ENCODE measurements at places on chromosomes 7 and 10.

DNA sequence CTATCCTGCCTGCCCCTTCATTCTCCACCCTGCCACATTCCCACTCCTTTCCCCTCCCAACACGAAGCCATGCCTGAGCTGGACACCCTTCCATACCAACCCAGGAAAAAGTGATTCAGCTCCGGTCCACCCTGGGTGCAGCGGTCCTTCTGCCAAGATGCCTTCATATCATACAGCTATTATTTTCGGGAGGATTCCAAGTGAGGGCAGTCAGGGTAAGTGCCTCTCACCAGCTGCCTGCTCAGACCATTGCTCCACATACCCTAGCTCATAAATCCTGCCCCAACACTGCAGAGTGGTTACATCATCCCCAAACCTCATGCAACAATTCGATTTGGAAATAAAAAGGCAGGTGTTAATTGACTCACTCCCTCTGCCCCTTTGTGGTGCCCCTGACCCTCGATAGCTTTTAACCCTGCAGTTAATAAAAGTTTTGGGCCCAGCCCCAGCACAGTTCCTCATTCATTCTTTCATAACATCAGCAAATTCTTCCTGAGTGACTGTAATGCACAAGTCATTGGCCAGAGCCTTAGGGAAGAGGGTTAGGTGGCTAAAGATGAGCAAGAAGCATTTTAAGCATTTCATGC lies 42.6 kb downstream of the ZNF503 start:
- no peak for DNase-seq

- no peak for DNase-seq
These were observed 70.7 kb upstream of the HECW1 start for GRCh38 chr7:43041724-43042123.

DNA sequence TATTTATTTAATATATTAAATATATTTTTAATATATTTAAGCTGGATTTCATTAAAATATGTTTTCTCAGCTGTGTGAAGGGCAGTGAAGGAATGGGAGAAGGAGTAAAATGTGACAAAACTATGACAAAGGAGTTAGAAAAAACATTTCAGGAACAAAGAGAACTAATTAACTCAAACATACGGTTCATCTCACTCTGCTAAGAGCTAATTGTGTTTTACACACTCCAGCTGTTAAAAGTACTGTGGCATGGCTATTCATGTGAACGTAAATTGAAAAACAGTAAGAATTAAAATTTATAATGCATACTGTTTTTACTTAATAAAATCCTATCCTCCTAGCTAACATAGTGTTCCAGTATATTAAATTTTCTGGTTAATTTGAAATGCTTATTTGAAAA lies 262.5 kb upstream of the GNAI1 start:
- DNase-seq: no peak

- no peak for DNase-seq
These were observed at the start of gene HHEX for GRCh38 chr10:92689663-92690210. HHEX (plus strand) TSS chr10:92689955; CDS start chr10:92689987, 32 bp downstream.

- DNase-seq: no peak
These were observed 468.4 kb upstream of the SEMA3D start for GRCh38 chr7:85655252-85655651.

DNA sequence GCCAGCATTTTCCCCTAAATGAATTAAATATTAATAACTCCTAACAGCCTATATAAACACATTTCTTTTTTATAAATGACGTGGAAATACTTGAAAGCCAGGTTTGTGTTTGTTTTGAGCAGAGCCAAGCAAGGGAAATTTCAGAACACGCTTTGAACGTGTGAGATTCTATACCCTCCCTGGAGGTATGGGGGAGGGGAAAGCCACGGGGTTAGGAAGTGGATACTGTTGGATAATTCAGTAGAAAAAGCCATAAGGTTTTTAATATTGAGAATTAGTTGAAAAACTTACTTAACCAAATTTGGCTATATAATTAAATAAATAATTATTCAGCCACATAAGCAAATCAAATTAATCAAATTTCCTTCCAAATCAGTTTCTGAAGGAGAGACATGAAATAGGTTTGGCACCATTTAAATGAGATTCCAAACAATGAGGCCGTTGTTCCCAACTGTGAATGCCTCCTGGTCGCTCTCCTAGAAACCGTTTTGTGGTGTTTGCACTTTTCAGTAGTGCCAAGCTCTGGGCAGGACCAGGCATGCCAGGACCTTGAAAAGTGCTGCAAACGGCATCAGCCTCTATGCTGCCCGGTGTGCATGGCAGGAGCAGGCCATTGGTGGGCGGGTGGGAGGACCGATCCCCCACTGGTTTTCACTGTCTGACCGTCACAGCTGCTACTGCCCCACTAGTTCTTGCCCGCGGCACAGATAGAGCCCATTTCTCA lies 88.1 kb downstream of the SEPTIN14 start:
- DNase-seq: no peak

DNA sequence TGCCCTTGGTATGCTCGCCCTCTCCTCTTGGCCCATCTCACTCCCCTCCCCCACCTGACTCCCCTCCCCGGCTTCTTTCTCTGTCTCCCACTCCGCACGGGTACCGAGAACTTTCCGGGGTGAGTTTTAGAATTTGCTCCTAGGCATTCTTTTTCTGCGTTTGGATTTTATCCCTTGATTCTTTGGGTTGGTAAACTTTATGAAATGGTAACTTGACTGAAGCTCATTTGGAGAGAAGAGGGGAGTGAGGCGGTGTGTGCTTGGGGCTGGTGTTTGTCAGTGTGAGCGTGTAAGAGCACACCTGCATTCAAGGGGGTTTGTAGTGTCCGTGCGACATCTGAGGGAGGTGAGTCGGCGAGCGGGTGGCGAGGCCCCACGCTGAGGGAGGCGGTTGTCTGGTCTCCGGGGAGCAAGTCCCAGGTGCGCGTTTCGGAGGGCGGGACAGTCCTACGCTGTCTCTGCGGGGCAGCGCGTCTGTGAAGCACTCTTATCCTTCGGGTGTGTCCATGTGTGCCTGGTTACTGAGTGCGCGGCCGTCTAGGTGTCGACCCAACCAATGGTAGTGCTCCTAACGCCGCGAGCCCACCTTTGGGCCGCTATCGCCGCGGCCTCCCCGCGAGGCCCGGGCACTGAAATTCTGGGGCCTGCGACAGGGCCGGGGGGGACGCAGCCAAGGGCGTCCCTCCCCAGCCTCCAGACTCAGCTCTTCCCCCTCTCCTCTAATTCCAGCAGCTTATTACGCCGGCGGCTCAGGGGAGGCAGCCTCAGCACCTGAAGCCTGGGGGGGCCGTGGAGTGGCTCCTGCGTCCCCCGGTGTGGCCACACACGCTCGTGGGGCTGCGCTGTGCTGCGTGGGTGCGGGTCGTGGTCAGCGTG lies 2.6 kb upstream of the ZNF503 start:
- no peak for DNase-seq

- no peak for DNase-seq
These were observed 175.3 kb downstream of the MDFIC start for GRCh38 chr7:115097175-115097671.

GRCh38 chr10:128883231-128884032 lies 583.6 kb upstream of the MGMT start:
- DNase-seq: no peak

DNA sequence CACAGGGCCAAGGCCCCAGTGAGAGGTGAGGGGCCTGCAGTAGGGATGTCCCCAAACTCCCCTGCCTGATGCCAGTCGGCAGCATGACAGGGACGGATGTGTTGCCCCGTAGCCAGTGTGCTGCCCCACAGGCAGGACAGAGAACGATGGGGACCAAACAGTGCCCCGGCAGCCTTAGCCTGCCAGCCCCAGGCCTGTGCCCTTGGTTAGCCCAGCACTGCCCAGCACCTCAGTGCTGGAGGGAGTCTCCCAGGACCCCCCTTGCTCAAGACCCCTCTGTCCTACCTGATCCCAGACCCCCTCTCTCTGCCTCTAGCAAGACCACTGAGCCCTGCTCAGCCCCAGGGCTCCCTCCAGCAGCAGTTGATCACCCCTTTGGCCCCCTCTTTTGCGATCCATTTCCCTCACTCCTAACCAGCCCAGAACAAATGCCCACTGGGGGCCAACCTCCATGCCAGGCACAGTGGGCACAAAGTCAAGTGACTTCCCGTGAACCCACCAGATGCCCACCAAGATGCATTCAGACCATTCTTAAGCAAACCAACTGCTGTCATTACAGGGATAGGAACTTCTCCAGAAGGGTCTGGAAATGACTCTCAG lies 34.0 kb downstream of the OAT start:
- DNase-seq: no peak

DNA sequence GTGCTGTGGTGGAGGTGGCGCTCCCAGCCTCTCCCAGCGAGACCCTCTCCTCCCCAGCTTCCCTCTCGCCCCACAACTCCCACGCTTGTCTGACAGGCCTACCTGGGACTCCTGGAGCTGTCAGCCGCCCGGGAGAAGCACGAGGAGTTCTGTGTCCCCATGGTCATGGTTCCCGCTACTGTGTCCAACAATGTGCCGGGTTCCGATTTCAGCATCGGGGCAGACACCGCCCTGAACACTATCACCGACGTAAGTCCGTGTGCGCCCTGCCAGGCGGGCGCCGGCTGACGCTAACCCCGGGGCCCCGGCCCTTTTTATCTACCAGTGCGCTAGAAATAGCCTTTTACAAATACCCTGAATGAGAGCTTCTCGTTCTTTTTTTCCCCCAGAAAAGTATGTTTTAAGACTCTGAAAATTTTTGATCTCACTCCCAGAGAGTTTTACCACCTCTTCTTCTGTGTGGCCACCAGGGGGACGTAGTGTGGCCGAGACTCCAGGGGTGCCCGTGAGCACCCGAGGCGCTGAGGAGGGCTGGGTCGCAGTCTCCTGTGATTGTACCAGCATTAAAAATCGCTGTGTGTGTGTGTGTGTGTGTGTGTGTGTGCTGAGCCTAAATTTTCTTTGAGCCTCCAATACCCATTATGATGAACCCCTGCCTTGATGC lies 52.6 kb downstream of the PFKP start:
- no peak for DNase-seq

GRCh38 chr7:133025056-133025455 lies 56.8 kb downstream of the CHCHD3 start:
- DNase-seq: no peak

- no peak for DNase-seq
These were observed 2.7 kb upstream of the PPP2R2D start for GRCh38 chr10:131898061-131898460.

DNA sequence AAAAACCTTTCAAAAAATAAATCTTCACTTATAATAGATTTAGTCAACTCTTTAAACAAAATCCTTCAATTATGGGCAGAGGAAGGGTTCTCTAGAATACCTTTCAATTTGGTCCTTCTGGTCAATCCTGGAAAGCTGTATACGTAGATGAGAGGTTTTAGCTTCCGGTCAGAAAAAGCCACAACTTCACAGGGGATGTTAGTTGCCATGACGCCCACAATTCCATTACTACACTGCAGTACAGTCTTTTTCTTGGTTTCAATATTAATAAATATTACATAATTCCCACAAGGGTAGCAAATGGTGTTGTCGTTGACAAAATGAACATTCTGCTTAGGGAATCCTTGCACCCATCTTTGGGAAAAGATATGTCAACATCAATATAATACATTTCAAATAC lies 1.7 kb downstream of the CFAP43 start:
- DNase-seq: no peak

- no peak for DNase-seq
These were observed 6.7 kb upstream of the OTUD1 start for GRCh38 chr10:23432166-23432565.

DNA sequence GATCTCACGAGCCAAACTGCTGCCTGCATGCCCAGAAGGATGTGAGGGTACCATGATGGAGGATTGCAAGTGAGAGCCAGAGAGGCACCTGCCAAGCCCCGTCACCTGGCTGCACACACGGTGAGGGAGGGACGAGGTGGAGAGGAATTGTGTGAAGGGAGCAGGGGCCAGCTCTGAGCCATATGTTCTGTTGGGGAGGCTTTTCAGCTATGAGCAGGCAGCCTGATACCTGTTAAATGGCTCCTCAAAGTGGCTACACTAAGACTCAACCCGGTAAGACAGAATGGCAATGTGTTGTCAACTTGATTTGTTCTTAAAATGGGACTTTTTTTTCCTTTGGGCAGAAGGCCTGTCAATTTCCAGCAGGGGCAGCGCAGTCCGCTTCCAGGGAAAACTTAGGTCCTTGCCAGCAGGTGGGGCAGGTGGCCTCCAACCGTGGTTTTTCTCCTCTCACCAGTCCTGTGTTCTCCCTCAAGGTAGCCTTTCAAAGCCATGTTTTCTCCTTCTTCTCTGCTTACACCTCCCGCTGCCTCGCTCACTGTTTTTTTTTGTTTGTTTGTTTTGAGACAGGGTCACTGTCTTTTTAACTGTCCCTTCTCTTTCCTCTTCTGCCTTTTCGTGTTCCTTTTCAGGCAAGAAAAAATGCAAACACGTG lies 57.7 kb upstream of the ZNRF2 start:
- DNase-seq: no peak

DNA sequence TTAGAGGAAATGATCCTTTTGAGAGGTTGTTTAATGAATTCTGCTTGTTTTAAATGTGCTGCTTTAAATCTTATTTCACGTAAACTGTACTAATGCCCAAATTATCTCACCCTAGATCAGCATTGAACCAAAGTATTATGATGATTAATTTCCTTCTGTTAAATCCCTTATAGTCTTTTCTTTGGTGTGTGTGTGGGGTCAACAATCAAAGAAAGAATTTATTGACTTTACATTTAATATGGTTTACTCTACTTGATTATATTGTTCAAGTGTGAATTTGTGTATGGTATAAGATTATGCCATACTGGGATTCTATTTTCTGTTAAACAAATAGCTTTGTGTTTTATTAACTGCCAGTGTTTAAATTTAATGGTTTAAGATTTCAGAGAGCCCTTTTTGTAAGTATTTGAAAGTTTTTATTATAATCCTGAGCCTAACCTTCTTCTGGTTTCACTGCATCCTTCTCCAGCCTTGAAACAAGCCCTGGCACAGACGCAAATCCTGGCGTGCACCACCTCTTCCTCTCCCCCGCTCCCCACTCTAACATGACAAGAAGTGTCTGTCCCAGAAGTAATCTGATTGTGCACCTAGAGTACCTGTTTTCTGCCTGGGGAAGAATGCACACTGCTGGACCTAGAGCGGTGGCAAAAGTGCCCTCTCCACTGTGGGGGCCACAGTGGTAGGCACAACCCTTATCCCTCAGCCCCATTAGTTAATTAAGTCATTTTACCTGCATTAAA lies 70.6 kb downstream of the KAT6B start:
- no peak for DNase-seq

- no peak for DNase-seq
These were observed 45.8 kb downstream of the CCNY start for GRCh38 chr10:35382096-35382495.

- no peak for DNase-seq
These were observed 198.2 kb downstream of the PON1 start for GRCh38 chr7:95126053-95126709.

- no peak for DNase-seq
These were observed 720.2 kb upstream of the FZD8 start for GRCh38 chr10:36362257-36362656.

DNA sequence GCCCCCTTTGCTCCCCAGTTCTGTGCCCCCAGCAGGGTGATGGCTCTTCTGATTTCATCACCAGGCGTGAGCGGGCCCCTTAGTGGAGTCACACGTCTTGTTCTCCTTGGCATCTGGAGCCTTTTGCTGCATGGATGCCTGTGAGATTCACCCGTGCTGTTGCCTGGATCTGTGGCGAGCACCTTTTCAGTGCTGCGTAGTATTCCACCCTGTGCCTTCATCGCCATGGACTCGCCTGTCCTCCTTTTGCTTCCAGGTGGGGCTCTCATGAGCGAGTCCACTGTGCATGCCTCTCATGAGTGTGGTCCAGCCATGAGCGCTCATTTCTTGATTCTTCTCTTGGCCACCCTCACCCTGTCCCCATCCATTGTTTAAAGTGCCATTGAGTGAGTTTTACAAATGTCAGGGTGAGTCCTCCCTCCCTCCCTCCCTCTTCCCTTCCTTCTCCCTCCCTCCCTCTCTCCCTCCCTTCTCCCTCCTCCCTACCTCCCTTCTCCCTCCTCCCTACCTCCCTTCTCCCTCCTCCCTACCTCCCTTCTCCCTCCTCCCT lies 44.0 kb downstream of the UNCX start:
- no peak for DNase-seq

All from activated CD4-positive, alpha-beta T cell treated with anti-CD3 and anti-CD28 coated beads for 24 hours (primary cell).